Thymus (tissue), 14 donors: ENCODE measurements at places on chromosomes 12 and 14. TPM values are rescaled to one million over a fixed set of nuclear protein-coding genes. Genes with fewer than 3 reads are reported as not detected.
A peak's percentile ranks its signal among the peaks of the same experiment; 100 is the strongest.

DNA sequence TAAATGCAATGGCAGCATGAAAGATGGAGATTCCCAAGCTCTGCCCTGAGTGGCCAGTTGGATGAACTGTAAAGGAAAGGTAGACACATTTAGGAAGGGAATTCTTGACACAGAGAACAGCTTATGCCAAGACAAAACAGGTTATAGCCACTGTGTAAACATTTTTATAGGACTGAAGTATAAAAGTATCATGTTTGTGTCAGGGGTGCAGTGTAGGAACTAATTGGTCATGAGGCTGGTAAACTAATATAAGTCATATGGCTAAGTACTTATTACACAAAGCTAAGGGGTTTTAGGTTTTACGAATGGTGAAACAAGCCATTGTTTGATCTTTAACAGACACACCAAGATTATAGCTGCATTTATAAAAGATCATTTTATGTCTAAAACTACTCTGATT is 207.7 kb upstream of the SLC16A7 start:
- no peak overlapping the region for H3K4me3 ChIP-seq
- H3K27me3 ChIP-seq: no peaks in the 10 kb centered on the region
- no peaks in the 10 kb centered on the region for H3K36me3 ChIP-seq
- no peak overlapping the region for H3K27ac ChIP-seq

FGD4 gene
- 3.6 TPM for total RNA-seq

GRCh38 chr12:130993759-130994670 is 40.3 kb downstream of the ADGRD1 start:
- H3K27me3 ChIP-seq: no peaks in the 10 kb centered on the region
- H3K27ac ChIP-seq: no peak overlapping the region
- H3K4me1 ChIP-seq: no peaks in the 10 kb centered on the region
- H3K36me3 ChIP-seq: no peaks in the 10 kb centered on the region
- no peak overlapping the region for H3K4me3 ChIP-seq

GRCh38 chr12:14999021-14999694 is 26.3 kb downstream of the PDE6H start:
- H3K27ac ChIP-seq: no peak overlapping the region
- peaks cover 27% of the 10 kb centered on the region for H3K27me3 ChIP-seq
- DNase-seq: no peak
- H3K36me3 ChIP-seq: no peaks in the 10 kb centered on the region
- peaks cover 12% of the 10 kb centered on the region for H3K4me1 ChIP-seq

GRCh38 chr12:110546339-110546738 is 36.8 kb downstream of the PPTC7 start:
- no peak overlapping the region for H3K4me3 ChIP-seq
- peaks cover 37% of the 10 kb centered on the region for H3K36me3 ChIP-seq
- H3K27me3 ChIP-seq: no peaks in the 10 kb centered on the region
- no peak for DNase-seq
- no peak overlapping the region for H3K27ac ChIP-seq

GRCh38 chr12:6542209-6543009 is 8.1 kb downstream of the GAPDH start:
- H3K27ac ChIP-seq: peak overlapping the region; percentile 75
- no peaks in the 10 kb centered on the region for H3K27me3 ChIP-seq
- H3K36me3 ChIP-seq: peaks cover 48% of the 10 kb centered on the region
- H3K4me1 ChIP-seq: peaks cover 56% of the 10 kb centered on the region
- H3K4me3 ChIP-seq: no peak overlapping the region

GRCh38 chr14:29310757-29311156 is 544.2 kb downstream of the FOXG1 start:
- no peaks in the 10 kb centered on the region for H3K4me1 ChIP-seq
- H3K27me3 ChIP-seq: no peaks in the 10 kb centered on the region
- no peaks in the 10 kb centered on the region for H3K36me3 ChIP-seq
- no peak overlapping the region for H3K4me3 ChIP-seq
- H3K27ac ChIP-seq: no peak overlapping the region

TMEM253 gene
- 0.14 TPM for total RNA-seq

DNA sequence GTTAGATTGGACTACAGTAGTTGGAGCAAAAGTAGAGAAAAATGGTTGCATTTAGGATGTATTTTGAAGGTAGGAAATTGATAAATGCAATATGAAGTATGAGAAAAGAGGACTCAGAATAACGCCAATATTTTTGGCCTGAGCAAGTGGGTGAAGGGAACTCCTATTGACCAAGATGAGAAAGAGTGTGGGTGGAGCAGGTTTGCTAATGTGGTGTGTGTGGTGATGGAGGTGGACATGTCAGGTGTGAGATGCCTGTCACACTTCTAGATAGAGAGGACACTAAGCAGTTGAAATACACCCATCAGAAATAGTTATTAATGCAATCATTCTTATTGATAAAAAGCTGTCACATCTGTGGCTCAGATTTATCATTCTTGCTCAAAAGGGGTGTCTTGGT is 7.3 kb downstream of the GUCY2C start:
- no peak overlapping the region for H3K27ac ChIP-seq
- no peak for DNase-seq
- no peaks in the 10 kb centered on the region for H3K4me1 ChIP-seq
- H3K36me3 ChIP-seq: no peaks in the 10 kb centered on the region
- H3K4me3 ChIP-seq: no peak overlapping the region

- no peak for DNase-seq
- H3K4me3 ChIP-seq: no peak overlapping the region
- no peaks in the 10 kb centered on the region for H3K4me1 ChIP-seq
- H3K27ac ChIP-seq: no peak overlapping the region
- no peaks in the 10 kb centered on the region for H3K27me3 ChIP-seq
- H3K36me3 ChIP-seq: no peaks in the 10 kb centered on the region
These were observed 90.4 kb downstream of the SLC24A4 start for GRCh38 chr14:92413379-92413778.

DNA sequence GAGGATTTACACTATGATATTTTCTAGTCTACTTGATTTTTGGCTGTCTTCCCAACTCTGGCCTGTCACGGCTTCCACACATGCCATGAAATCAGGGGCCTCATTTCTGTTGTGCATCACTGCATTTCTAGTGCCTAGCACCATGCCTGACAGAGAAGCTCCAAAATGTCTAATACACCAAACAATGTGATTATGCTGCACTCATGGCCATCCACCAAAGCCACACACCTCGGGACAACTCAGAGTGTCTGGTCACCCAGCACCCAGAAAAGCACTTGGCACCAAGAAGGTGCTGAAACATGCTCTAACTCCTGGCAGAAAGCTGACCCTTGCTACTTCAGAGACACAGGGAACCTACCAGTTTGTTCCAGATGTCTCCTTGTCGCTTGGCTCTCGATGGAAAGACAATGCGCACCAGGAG is 11.3 kb downstream of the GCN1 start:
- H3K27me3 ChIP-seq: no peaks in the 10 kb centered on the region
- peaks cover 57% of the 10 kb centered on the region for H3K36me3 ChIP-seq
- DNase-seq: no peak
- H3K27ac ChIP-seq: no peak overlapping the region
- no peak overlapping the region for H3K4me3 ChIP-seq

DNA sequence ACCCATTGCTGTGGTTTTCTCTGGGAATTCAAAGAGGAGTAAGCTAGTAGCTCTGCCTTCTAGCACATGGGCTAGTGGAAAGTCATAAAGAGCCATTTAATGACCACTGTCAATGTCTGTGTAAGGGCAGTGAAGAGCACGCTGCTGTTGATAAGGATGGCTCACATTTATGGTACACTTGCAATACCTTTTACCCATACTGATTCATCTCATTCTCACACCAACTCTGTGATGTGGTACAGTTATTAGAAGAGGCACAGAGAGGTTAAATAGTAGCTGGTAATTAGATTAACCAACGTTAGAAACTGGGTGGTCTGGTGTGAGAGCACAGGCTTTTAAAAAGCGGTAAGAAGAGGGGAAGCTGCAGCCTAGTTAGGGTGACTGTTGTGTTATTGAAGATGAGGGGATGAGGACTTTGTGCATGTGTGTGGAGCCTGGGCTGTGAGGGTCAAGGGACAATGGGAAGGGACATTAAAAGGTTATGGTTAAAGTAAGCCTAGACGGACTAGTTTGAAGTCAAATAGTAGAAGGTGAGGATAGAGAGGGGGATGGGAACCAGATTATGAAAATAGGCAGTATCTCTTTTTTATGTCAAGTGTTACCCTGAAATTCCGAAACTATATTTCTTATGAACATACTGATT is 25.2 kb downstream of the RASSF3 start:
- H3K27ac ChIP-seq: no peak overlapping the region
- DNase-seq: no peak
- no peak overlapping the region for H3K4me3 ChIP-seq
- H3K36me3 ChIP-seq: no peaks in the 10 kb centered on the region

- no peaks in the 10 kb centered on the region for H3K4me1 ChIP-seq
- no peak for DNase-seq
- H3K27ac ChIP-seq: no peak overlapping the region
- H3K27me3 ChIP-seq: no peaks in the 10 kb centered on the region
These were observed 16.5 kb downstream of the PTGES3 start for GRCh38 chr12:56671608-56672007.

TMEM119 gene
- total RNA-seq: 5.3 TPM

GRCh38 chr14:34247605-34248004 is 214.4 kb downstream of the SPTSSA start:
- H3K4me3 ChIP-seq: no peak overlapping the region
- H3K27ac ChIP-seq: no peak overlapping the region
- no peaks in the 10 kb centered on the region for H3K27me3 ChIP-seq
- no peak for DNase-seq
- no peaks in the 10 kb centered on the region for H3K4me1 ChIP-seq

ITGB7 gene
- 18.9 TPM for total RNA-seq

RASSF9 gene
- 1.2 TPM for total RNA-seq

OR8S1 gene
- total RNA-seq: not detected

DNA sequence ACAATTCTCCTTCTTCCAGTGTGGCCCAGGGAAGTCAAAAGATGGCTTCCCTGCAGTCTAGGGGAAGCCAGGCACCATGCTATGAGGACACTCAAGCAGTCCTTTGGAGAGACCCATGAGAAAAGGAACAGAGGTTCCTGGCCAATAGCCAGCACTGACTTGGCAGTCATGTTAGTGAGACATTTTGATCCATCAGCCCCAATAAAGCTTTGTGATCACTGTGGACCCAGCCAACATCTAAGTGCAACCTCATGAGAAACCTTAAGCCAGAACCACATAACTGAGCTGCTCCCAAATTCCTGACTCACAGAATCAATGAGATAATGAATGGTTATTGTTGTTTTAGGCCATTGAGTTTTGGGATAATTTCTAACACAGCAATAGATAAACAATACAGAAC is 51.0 kb upstream of the NAP1L1 start:
- no peak overlapping the region for H3K4me3 ChIP-seq
- H3K27me3 ChIP-seq: no peaks in the 10 kb centered on the region
- H3K27ac ChIP-seq: no peak overlapping the region
- no peak for DNase-seq

- no peak overlapping the region for H3K27ac ChIP-seq
- peaks cover 4% of the 10 kb centered on the region for H3K4me1 ChIP-seq
- H3K36me3 ChIP-seq: no peaks in the 10 kb centered on the region
- no peak for DNase-seq
These were observed 152.3 kb upstream of the EGLN3 start for GRCh38 chr14:34103176-34103575.

TRIM9 gene
- 0.71 TPM for total RNA-seq

DNA sequence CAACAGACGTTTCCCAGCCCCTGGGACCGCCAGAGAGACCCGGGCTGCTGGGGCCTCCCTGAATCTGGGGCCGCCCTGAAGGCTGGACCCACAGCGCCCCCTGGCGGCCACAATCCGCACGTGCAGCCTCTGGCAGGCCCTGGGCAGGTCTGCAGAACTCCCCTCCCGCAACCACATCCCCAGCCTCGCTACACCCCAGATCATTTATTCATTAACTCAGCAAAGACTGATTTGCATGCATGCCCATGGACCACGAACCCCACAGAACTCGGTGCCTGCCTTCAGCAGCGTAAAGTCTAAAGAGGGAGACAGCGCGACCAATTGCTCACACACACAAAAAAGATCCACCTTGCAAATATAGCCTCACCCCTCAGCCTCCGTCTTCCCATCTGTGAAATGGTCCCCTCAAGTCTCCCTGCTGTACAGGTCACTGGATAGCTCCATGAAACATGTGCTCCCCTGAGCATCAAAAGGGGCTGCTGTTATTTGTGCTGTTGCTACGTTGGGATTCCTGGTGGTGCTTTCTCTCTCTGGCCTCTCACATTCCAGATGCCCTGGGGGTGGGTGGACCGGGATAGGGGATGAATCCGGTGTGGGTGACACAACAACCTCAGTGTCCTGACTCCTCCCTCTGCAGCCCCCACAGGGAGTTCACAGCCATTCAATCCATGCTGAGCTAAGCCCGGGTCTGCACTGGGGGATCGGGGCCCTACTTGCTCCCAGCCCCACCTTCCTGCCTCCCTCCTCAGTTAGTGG is 96.4 kb downstream of the SCARB1 start:
- H3K36me3 ChIP-seq: no peaks in the 10 kb centered on the region
- DNase-seq: peak; percentile 67
- H3K27me3 ChIP-seq: no peaks in the 10 kb centered on the region
- no peak overlapping the region for H3K27ac ChIP-seq
- no peak overlapping the region for H3K4me3 ChIP-seq

- DNase-seq: no peak
- H3K27me3 ChIP-seq: peaks cover 30% of the 10 kb centered on the region
- H3K36me3 ChIP-seq: no peaks in the 10 kb centered on the region
- H3K4me1 ChIP-seq: peaks cover 2% of the 10 kb centered on the region
- H3K27ac ChIP-seq: no peak overlapping the region
These were observed 37.5 kb downstream of the ACACB start for GRCh38 chr12:109153821-109154441.
